ENCODE measurements at places on chromosomes 12 and 14.
A peak's percentile ranks its signal among the peaks of the same experiment; 100 is the strongest.

DNA sequence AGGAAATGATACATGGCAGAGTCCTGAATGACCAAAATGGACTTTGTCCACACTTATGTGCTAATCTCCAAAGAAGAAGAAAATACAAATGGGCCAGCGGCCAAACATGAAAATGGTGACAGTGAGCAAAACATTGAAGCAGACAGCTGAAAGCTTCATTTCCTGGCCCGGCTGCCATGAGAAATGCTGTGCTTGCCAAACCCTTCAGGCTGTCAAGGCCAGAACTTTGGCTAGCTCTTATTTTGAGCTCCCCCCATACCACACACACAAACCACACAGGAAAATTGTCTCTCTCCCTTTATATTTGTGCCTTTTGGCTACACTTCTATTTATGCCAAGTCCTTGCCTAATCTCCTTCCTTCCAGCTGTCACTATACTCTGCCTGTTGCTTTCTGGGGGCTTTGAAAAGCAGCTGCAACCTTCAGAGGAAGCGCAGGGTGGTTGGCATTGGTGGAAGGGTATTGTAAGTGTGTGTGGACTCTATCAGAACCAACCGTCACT is 323.8 kb downstream of the RAD51B start:
- DNase-seq, result peak; percentile 27

DNA sequence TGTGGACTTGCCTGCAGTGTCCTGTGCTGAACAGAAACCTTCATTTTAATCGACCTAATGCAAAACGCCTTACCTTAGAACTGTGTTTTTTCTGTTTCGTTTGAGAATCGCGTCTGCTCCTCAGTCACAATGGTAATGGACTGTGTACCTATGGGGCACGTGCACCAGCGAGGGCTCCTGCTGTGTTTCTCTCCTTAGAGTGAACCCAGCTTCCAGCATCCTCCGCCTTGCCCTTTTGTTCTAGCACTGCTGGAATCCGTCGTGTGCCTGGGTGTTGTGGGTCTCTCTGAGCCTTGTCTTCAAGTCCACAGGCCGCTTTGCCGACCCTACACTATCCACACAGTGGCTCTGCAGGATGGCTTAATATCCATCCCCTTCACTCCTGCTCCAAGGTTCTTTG is 3.6 kb downstream of the AMN start:
- DNase-seq, result no peak

- no peak for DNase-seq
Measured at GRCh38 chr12:73460212-73460611, 1077.4 kb upstream of the ATXN7L3B start.

DNA sequence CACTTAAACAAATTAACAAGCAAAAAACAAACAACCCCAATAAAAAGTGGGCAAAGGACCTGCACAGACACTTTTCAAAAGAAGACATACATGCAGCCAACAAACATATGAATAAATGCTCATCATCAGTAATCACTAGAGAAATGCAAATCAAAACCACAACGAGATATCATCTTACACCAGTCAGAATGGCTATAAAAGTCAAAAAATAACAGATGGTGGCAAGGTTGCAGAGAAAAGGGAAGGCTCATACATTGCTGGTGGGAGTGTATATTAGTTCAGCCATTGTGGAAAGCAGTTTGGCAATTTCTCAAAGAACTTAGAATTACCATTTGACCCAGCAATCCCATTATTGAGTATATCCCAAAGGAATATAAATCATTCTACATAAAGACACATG is 34.6 kb upstream of the NT5DC3 start:
- DNase-seq, result no peak

DNA sequence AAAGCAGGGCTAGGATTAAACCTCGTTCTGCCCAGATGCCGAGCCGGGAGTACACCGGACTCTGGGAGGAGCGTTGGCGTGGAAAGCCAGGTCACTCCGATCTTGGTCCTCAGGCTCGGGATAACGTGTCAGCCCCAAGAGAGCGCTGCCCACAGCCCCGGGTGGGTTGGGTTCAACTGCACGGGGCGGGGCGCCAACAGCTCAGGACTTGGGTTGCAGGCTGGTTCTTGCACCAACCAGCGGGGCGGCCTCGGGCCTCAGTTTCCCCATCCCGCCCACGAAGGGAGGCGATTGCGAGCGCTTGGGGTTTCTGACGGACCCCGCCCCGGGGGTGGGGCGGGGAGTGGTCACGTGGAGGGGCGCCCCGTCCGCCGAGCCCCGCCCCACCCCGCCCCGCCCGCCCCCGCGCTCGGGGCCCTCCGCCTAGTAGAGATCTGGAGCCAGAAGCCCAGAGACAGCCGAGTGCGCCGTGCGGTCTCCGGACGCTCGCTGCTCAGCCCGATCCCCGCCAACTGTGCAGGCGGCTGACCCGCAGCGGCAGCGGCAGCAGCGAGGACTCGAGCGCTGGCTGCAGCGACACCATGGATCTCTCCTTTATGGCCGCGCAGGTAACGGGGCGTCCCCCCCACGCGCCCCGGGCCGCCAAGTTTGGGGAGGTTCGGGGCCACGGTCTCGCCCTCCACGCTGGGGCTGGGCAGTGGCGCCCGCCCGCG is at the start of gene C14orf132:
Gene C14orf132, plus strand, starts transcription at position 443 of the 713 bp plus-strand sequence. Its CDS starts 139 bp downstream, at position 582.
- DNase-seq, result no peak
